ENCODE measurements at places on chromosomes 5 and 9. TPM values are rescaled to one million over a fixed set of nuclear protein-coding genes. Genes with fewer than 3 reads are reported as not detected.

PLEKHG4B gene
- 0.03 TPM for total RNA-seq

TNC gene
- total RNA-seq = 37.6 TPM

LCN2 gene
- not detected for total RNA-seq

SV2C gene
- not detected for total RNA-seq

SH3RF2 gene
- total RNA-seq = 11.2 TPM

PFN3 gene
- not detected for total RNA-seq

C9orf153 gene
- not detected for total RNA-seq

NXNL2 gene
- total RNA-seq = 1.1 TPM

BNIP1 gene
- total RNA-seq = 16.7 TPM
